Activated T-helper 9 cell treated with anti-CD3 and anti-CD28 coated beads, Interleukin-2, amount 50 U/mL, for 16 hours (primary cell): ENCODE measurements at places on chromosomes 16 and 17.

DNA sequence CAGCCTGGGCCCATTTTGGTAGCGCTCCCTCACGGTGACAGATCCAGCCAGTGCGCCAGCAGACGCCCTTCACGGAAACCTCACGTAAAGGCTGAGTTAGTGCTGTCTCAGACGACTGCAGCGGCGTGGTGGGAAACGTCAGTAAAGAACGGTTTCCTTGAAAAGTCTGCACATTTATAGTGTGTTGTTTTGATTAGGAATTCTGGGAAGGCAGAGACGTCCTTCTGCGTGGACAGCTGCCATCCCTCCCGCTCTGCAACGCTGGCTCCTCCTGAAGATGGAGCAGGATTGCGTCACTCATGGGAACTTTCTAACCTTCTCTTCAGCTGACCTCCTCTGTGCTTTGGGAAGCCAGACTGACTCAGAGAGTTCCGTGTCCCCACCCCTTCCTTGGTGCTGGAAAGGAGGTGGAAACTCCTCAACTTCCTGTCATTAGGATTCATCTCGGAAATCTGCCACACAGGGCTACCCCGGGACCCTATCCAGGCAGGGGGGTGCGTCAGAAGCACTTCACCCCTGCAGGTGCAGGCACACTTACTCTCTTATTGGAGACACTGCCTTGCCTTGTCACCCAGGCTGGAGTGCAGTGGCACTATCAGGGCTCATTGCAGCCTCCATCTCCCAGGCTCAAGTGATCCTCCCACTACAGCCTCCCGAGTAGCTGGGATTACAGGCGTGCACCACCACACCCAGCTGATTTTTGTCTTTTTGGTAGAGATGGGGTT is 24.3 kb upstream of the CRISPLD2 start:
- DNase-seq = no peak

DNA sequence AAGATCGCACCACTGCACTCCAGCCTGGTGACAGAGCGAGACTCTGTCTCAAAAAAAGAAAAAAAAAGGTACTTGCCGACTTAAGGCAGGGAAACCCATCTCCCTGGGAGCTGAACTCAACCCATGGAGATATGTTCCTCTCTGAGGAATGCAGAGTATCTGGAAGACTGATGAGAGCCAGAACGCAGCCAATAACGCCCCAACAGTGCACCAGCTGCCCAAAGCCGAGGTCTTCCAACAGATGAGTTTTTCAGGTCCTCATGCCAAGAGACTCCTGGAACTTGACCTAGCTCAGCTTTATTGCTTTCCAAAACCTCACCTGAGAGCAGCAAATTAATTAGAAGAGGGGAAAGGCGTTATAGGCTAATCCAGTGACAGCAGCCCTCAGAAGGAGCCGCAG is 9.4 kb downstream of the ELAC2 start:
- DNase-seq = no peak

- DNase-seq = no peak
Measured at GRCh38 chr17:1190751-1191331, 11.1 kb upstream of the ABR start.

- no peak for DNase-seq
Measured at GRCh38 chr16:67395458-67396158, 2.3 kb upstream of the TPPP3 start.
